Stimulated activated CD4-positive, alpha-beta T cell treated with anti-CD3 and anti-CD28 coated beads, Interleukin-1b, Interleukin-23, amount 100 ng/mL, for 48 hours (primary cell): ENCODE measurements at places on chromosomes 5 and 9.

DNA sequence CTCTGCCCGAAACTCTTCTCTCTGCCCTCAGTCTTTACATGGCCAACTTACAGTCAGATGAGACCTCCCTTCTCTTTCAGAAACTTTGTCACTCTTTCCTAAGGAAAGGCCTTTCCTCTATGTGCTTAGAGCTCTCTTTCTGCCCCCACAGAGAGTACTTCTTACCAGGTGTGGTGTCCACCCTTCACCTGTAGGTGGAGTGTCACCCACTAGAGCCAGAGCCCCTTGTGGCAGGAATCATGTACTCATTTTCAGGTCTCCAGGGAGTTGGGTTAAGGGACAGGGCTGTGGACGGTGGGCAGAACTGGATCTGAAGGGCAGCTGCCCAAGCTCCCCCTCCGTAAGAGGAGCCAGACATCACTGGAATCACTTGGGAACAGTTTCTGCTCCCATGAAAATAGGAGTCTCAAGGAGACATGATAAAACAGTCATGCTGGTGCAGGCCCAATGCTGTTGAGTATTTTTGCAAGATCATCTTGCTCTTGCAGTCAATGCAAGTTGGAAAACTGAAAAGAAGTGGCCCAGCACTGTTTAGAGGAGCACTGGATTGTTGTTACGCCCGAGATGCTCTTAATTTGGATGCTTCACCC lies 436.7 kb downstream of the ZSWIM6 start:
- DNase-seq, result no peak

DNA sequence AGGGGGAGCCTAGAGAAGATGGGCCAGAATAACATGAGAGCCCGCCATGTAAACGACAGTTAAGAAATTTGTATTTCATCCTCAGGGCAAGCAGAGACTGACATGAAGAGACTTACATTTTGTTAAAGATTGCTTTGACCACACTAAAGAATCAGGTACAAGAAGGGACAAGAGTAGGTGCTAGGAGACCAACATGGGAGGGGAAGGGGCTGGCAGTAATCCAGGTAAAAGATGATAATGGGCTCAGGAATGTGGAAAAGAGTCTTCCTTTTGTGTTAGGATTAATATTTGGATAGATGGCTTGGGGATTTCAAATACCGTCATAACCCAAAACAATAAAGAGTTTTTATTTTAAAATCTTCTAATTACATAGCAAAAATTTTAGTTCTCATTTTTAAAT lies 137.3 kb downstream of the ZNF462 start:
- no peak for DNase-seq

DNA sequence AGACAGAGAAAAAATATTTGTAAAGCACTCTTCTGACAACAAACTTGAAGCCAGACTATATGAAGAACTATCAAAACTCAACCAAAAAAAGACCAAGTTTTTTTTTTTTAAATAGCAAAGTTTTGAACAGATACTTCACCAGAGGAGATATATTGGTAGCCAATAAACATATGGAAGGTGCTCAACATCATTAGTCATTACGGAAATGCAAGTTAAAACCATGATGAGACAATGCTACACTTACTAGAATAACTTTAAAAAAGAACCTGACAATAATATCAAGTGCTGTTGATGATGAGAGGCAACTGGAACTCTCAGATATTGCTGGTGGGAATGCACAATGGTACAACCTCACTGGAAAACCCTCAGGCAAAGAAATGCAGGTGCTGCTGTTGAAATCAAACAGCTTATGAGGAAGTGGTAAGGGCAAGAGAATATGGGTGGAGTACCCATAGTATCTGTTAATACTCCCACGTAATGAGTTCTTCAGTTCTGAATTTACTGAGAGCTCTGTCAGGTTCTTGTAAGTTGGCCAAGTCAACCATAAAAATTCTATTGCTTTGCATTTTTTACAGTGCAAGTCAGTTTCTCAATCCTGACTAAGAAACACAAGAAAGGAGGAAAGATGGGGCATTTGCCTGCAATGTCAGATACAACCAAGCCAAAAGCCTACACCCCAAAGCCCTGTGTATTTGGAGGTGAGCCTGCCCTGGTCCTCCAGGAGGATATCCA lies 87.3 kb upstream of the GNAQ start:
- peak; percentile 2 for DNase-seq

GRCh38 chr9:103397868-103398600 lies 402.9 kb downstream of the CYLC2 start:
- peak; percentile 19 for DNase-seq

DNA sequence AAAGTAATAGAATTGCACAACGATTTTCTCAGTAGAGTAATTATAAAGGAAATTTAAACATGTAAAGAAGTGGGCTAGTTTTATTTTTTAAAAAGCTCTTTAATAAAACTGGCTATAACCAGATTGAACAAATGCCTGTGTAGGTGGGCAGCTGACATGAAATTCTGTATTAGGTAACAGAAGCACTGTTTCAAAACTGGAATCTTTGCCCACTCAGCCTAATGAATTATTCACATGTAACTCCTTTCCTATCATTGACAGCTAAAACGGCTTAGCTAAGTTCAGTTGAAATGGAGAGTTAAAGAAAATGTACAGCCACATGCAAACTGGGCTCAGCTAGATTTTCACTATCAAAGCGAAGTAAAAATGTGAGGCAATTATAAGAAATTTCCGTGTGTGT lies 1300.1 kb upstream of the ACO1 start:
- DNase-seq, result no peak

GRCh38 chr5:151700820-151701219 lies 14.1 kb upstream of the SPARC start:
- DNase-seq, result no peak
